ENCODE measurements at places on chromosomes 16 and 17. TPM values are rescaled to one million over a fixed set of nuclear protein-coding genes. Genes with fewer than 3 reads are reported as not detected.

Gene ZFPM1
- 3.3 TPM for total RNA-seq

Gene KARS1
- total RNA-seq, result 159 TPM

Gene CPNE7
- total RNA-seq, result 6.1 TPM

Gene KRTAP1-1
- total RNA-seq, result not detected

Gene PMFBP1
- total RNA-seq, result not detected

Gene CCDC200
- total RNA-seq, result not detected

GRCh38 chr17:2899906-2900305, 103.7 kb downstream of the RAP1GAP2 start:
- no peak for DNase-seq

DNA sequence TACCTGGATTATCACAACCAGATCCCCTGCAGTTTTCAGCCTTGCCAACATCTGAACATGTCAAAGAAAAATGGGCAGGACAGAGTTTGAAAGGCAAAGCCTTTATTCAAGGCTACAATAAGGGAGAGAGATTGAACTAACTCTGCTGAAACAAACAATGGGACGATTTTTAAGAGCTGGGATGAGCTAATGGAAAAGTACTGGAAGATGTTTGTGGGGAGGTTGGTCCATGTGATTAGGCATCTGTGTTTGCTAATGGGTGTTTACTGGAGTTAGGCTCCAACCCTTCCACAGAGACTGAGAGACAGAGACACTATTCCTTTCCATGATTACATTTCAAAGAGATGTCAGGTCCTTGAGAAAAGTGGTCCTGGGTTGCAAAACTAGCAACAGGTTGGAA, 35.0 kb upstream of the HSBP1 start:
- DNase-seq, result no peak

DNA sequence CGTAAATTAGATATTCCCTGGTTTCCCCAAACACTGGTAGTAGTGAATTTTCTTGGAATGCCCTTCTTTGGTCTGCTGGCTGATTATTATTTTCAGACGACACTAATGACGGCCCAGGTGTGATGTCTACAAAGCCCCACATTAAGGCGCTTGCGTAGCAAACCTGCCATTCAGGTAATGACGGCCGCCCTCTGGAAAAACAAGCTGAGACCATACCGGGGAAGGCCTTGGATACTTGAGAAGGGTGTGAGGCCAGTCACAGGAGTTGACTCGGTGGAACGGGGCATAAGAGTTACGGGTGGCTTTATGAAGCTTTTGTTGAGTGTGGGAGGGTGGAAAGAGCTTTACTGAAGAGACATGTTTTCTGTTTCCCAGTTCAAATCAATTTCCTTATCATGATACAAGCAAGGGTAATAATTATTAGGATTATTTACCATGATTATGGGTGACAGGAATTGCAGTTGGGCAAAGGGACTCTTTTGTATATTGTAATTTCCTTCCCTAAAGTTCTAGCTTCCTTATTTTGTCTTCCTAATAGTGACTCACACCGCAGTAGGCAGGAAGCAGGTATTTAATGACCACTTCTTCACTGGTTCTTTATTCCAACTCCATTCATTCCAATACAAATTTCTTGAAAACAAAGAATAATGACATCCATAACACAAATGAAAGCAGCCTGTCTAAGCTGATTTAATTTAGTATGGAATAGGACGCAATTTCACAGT, 24.8 kb downstream of the KRT23 start:
- DNase-seq, result no peak

- no peak for DNase-seq
Observed at GRCh38 chr16:69145658-69146057, 13.2 kb downstream of the UTP4 start.

Data from glomerular endothelial cell (primary cell).